ENCODE measurements at places on chromosomes 2 and 18.

GRCh38 chr2:85438201-85439024 is 19.9 kb downstream of the SH2D6 start:
- DNase-seq: no peak

DNA sequence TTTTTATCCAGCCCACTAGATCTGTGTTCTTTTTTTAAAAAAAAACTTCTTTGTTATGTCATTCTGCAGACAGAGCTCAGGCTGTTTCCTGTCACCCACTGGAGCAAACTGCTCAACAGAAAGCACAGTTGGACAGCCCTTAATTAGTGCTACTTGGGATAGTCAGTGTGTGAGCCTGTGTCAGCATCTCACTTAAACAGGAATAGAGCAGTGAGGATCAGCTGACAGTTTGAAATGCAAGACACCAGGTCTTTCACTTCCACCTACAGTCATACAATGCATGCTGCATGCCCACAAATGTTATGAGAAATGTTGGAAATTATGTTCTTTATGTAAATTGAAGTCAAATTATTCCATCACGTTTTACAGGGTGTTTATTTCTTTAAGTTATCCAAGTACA is 174.9 kb downstream of the NR4A2 start:
- no peak for DNase-seq

DNA sequence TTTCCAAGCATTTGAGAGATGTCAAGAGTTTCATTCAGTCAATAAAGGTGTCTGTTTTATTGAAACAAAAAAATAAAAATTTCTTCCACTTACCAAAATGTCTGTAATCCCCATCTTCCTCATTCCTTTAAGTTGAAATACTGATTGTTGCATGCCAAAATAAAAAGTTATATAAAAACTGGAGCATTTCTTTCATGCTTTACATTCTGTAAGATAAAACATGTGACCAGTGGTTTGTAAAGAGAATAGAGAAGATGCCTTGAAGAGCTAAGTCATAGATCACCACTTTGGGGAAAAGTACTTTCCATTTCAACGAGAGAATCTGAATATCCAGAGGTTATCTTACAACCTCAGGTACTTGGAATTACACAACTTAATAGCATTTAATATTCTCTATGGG is 35.9 kb upstream of the MYO1B start:
- DNase-seq: no peak

- DNase-seq: no peak
Observed at GRCh38 chr2:11196246-11196645, 41.0 kb downstream of the SLC66A3 start.

GRCh38 chr2:102397209-102397608 is 25.8 kb upstream of the IL18RAP start:
- DNase-seq: no peak

- DNase-seq: no peak
Observed at GRCh38 chr2:100939445-100939844, 62.6 kb upstream of the RPL31 start.

- DNase-seq: no peak
Observed at GRCh38 chr2:239769554-239770245, 255.4 kb downstream of the NDUFA10 start.

DNA sequence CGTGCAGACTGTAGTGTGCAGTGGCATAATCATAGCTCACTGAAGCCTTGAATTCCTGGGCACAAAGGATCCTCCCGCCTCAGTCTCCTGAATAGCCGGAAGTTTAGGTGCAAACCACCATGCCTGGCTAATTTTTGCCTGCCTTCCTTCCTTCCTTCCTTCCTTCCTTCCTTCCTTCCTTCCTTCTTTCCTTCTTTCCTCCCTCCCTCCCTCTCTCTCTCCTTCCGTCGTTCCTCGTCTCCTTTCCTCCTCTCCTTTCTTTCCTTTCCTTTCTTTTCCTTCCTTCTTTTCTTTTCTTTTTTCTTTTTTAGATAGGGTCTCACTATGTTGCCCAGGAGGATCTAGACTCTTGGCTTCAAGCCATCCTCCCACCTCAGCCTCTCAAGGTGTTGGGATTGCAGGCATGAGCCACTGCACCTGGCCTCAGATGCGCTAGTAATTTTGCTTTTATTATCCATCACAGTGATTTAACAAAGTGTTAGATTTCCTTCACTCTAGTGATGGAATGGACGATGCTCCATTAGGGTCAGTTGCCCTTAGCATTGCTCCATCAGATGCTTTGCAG is 6.6 kb upstream of the ANKRD29 start:
- DNase-seq: no peak

GRCh38 chr2:191169456-191170300 is 18.9 kb upstream of the STAT4 start:
- no peak for DNase-seq

DNA sequence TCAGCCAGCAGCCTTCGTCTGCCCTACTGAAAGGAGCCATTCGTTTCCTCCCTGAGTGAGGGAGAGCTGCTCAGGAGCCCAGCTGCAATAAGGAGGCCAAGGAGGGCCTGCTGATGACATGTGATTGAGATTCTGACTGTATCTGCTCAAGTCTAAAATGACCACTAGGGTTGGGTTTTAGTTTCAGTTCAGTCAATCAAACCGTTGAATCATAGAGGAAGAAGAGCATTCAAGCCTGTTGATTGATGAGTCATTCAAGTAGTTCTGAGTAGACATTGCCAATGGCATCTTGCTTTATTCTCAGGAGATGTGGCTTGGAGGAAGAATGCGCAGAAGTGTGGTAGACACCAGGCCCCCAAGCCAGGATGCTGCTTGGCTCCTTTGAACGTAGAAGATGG is 19.9 kb upstream of the BCL2L11 start:
- DNase-seq: no peak

DNA sequence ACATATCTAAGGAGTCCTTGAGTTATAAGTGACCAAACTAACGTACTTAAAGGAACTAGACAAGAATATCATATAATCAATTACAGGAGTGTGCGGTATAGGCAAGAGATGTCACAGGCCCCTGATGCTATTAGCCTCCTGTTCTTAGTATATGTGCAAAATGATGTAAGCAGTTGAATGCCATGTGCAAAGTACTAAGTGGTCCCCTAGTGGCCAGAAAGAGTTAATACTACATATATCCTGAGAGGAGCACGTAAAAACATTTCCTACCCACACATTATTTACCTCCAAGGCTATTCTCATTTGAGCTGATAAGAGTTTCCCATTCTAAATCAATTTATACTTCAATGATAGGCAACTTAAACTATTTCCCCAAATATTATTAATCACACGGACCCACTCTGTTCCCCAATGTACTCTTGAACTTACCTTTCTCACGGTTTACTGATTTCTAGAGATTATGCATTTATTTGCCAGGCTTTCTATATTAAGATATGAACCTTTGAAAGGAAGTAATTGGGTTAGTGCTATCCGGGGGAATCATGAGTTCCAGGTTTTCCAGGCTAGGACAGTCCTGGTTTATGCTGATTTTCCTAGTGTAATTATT is 158.0 kb upstream of the KLHL14 start:
- DNase-seq: no peak

All from hematopoietic multipotent progenitor cell treated with erythropoietin and hydrocortisone succinate and interleukin-3 and kit ligand, for 17 days (in vitro differentiated cells).